HEK293T (cell line): ENCODE measurements at places on chromosomes 12 and 14.

- DNase-seq: no peak
Observed at GRCh38 chr12:107681836-107682820, 3.5 kb upstream of the PWP1 start.

DNA sequence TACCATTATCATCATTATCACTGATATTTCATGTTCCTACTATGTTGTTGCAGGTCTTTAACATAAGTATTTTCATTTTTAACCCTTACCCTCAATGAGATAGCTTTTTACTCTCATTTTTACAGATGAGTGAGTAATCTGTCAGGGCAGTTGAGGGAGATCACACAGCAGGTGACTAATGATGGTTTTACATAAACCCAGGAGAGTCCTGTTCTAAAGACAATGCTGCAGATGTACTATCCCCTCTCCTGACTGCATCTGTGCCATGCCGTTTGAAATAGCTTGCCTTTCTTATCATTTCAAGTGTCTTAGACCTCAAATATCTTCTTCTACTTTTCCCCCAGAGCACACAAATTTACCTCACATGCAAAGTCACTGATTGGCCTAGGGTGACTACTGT lies 1552.1 kb upstream of the SEL1L start:
- no peak for DNase-seq

GRCh38 chr14:54026671-54027070 lies 70.0 kb upstream of the BMP4 start:
- DNase-seq: no peak

DNA sequence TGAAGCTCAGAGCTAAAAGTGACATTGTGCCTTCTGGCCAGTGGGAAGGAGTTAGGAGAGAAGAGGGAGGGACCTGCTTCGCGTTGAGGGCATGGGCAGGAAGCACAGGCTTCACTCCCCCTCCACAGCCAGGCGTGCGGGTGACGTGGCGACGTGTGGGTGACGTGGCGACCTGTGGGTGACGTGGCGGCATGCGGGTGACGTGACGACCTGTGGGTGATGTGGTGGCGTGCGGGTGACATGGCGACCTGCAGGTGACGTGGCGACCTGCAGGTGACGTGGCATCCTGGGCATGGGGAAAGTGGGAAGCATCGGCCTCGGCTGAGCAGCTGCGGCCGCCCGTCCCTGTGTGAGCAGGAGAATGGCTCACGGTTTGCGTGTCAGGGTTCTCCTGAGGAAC lies 8.2 kb upstream of the GALNT9 start:
- no peak for DNase-seq

- DNase-seq: peak; percentile 81
Observed at GRCh38 chr12:13100882-13101769, 2.3 kb downstream of the GSG1 start.

GRCh38 chr14:48563489-48563888 lies 888.1 kb upstream of the MDGA2 start:
- no peak for DNase-seq

GRCh38 chr12:64621257-64621942 lies 11.1 kb downstream of the RASSF3 start:
- no peak for DNase-seq

DNA sequence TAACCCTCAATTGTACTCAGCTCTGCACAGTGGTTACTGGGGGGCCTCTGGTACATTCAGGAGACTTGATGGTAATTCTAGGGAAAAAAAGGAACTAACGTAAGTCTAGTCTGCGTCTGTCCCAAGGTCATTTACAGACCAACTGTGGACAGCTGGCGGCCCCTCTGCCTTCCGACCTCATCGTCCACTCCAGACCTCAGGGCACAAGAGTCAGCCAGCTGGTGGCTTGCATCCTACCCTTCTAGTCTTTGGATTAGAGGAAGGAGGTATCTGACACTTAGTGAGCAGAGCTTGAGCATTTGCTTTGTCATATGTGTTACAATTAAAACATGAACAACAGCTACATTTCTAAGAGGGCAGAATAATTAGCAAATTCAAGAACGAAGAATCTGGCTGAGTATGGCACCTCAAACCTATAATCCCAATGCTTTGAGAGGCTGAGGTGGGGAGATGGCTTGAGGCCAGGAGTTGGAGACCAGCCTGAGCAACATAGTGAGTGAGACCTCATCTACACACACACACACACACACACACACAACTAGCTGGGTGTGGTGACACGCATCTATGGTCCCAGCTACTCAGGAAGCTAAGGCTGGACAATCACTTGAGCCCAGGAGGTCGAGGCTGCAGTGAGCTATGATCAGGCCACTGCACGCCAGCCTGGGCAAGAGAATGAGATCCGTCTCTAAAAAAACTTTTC lies 36.5 kb downstream of the SSH1 start:
- DNase-seq: no peak

DNA sequence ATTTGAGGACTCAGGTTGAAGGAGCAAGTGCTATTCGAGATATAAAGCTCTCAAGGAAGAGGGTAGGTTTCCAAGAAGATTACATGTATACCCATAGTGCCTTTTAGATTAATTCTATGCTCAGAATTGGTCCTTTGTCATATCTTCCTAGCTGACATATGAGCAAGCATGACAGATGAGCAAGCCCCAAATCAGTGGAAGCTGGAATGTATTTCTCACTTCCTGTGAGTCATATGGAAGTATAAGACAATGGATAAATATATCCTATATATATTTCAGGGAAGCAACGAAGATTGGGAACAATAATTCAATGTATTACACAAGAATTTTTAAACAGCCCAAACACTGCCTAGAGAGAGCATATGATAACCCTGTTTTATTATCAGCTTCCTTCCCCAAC lies 674.1 kb upstream of the ATXN7L3B start:
- no peak for DNase-seq

DNA sequence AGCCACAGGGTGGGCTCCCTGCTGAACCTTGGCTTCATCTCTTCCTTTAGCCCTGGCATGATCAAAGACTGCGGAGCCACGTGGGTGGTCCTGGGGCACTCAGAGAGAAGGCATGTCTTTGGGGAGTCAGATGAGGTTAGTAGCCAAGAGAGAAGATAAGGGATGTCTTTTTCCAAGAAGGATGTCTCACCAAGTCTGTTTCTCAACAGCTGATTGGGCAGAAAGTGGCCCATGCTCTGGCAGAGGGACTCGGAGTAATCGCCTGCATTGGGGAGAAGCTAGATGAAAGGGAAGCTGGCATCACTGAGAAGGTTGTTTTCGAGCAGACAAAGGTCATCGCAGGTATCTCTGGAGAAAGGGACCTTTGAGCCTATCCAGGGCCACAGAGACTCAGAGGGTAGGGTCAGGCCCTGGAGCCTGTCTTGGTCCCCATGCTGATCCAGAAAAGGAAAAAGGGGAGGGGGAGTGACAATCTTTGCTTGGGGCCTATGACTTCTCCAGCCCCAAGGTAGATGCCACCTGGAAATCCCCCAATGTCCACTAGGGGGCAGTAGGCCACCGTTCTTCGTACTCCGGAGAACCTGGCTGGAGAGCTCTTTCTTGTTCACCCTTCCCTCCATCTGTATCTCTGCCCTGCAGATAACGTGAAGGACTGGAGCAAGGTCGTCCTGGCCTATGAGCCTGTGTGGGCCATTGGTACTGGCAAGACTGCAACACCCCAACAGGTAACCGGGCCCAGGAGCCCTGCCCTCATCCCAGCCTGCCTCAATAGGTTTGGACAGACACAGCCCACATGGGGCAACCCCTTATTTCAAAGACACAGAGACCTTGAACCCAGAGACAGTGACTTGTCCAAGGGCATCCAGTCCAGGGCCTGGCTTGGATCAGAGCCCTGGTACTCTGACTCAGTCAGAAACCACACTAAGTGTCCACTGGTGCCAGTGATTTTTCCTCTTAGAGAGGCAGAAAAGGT lies 2.0 kb downstream of the TPI1 start:
- peak; percentile 68 for DNase-seq

- no peak for DNase-seq
Observed at GRCh38 chr12:4643747-4644146, 5.1 kb downstream of the AKAP3 start.

DNA sequence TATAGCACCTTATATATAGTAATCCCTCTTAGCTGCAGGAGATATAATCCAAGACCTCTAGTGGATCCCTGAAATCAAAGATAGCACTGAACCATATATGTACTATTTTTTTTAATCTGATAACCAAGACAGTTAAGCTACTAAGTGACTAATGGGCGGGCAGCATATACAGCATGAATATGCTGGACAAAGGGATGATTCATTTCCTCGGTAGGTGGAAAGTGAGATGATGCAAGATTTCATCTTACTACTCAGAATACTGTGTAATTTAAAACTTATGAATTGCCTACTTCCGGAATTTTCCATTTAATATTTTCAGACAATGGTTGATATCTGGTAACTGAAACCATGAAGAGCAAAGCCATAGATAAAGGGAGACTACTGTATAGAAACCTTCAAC lies 36.2 kb downstream of the PRMT8 start:
- no peak for DNase-seq

DNA sequence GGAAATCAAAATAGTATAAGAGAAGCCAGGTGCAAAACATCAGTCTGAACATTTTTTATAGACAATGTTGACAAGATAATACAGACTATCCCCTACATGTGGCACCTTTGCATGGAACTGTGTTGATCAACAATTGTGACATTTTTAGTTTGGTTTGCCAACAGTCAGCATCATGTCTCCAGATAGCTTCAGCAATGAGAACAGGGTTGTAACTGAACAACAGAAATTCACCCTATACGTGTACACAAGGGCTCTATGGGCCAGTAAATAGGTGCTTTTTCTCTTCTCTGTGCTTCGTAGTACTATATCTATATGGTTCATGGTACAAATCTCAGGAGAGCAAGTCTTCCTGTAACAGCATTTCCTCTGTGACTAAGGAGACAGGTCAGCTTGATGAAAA lies 310.4 kb downstream of the ATXN7L3B start:
- DNase-seq: no peak

GRCh38 chr14:90547250-90547649 lies 150.4 kb downstream of the CALM1 start:
- no peak for DNase-seq

- DNase-seq: no peak
Observed at GRCh38 chr12:119198440-119198839, 19.7 kb downstream of the HSPB8 start.
